ENCODE measurements at places on chromosomes 11 and 22.
A peak's percentile ranks its signal among the peaks of the same experiment; 100 is the strongest.

DNA sequence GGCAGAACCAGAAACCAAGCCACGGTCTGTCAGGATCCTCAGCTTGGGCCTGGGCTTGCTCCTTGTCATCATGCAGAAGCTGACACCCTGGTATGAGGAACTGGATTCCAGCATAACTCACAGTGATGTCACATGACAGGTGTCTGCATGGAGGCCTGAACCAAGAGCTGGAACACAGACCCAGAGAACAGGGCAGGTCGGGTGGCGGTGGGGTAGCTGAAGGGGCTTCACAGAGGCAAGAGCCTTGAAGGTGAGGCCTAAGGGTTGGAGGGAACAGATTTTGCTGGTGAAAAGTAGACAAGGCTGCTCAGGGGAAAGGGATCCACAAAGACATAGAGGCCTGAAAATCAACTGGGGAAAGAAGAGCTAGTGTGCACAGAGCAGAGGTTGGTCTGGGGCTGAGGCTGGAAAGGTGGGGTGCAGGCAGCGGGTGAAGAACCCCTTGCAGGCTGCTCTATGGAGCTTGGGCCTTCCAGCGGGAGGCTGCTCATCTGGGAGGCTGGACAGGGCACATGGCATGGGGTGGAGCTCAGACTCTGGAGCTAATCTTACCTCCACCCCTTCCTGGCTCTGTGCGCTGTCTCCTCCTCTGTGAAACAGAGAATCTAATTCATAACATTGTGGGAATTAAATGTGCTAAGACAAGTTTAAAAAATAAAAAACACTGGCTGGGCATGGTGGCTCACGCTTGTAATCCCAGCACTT is 18.4 kb upstream of the RPS3 start:
- peak; percentile 46 for DNase-seq

DNA sequence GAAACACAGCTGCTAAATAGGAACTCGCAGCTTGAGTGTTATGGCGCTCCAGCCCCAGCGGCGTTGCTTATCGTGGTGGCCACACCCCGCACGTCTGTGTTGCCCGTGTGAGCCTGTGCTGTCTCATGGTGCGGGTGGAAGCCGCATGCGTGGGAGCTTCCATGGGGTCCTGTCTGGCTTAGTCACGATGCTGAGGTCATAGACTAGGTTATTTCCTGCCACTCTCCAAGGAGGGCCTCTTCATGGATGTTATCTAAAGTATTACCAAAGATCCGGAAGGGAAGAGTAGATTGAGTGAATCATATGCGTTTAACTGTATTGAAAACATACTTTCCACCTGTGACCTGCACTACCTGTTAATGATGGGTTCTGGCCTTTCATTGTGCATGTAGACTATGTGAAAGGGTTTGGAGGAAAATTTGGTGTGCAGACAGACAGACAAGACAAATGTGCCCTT is 21.7 kb downstream of the CTTN start:
- no peak for DNase-seq

- DNase-seq, result no peak
Observed at GRCh38 chr11:789943-790342, at the start of gene CEND1. CEND1 (minus strand) TSS chr11:790090; CDS start chr11:788576, 1,514 bp downstream.

DNA sequence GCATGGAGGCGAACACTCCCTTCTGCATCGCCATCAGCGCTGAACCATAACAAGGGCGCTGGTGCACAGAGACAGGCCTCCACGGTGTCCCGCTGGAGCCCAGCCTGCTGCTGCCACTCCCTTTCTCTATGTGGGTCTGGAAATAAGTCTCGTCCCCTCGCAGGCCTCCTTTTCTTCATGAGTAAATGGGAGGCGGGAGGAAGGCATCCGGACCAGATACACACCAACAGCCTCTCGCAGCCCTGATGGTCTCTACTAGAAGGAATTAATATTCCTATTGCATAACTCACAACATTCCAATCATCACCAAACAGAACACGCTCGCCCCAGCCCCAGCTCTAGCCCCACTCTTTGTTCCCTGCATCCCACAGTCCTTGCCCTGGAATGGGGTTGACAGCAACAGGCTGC is 14.9 kb downstream of the RASD2 start:
- no peak for DNase-seq

DNA sequence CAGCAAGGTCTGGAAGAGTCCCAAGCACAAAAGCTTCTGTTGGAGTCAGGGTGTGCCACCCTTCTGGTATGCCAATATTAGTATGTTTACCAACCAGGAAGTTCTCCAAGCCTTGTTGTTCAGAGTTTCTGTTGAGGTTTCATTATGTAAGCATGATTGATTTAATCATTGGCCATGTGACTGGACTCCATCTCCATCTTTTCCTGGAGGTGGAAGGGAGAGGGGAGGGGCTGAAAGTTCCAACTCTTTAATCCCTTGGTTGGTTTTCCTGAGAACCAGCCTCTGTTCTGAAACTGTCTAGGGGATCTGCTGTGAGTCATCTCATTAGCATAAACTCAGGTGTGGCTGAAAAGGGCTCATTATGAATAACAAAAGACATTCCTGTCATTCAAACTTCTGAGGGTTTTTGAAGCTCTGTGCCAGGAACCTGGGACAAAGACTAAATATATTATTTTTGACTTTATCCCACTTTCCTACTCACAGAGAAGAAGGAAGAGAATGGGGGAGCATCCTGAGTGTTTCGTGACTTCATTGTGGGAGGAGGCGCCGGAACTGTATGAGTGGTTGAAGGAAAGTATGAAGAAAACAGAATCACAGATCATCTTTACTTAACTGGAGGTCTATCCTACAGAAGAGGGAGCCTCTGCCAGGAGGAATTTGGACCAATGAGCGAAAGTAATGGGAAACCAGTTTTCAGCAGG is 138.2 kb downstream of the NECTIN1 start:
- no peak for DNase-seq

DNA sequence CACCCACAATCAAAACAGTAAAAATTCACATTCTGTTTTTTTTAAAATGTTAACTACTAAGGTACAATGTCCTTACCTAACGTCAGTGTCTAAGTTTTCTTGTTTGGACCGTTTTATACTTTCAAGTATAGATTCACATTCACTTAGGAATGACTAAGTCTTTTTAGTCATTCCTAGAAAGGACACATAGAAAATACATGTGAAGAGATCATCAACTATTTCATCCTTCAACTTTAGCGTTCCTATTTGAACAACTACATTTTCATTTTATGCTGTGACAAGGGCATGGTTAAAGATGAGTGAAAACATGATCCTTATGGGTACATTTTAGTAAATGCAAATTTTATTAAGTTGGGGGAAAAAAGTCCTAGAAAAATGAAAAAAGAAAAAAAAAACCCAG is 62.8 kb downstream of the DDX10 start:
- no peak for DNase-seq

DNA sequence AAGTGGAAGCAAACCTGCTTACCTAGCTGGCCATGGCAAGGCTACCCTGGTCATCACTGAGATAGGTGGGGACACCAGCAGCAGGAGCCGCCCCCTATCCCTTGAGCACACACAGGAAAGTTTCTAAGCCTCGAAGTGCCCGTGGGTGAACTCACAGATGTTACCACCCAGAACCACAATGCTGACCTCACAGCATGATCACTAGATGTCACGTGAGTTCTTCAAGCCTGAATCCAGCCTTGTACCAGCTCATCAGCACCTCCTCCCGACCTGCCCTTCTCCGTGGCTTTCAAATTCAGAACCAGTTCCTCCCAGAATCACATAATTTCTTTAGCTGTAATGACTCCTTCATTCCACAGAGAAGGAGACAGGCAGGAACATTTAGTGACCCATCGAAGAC is 24.7 kb upstream of the TIMP3 start:
- DNase-seq, result no peak

- no peak for DNase-seq
Observed at GRCh38 chr11:75323609-75324008, 27.9 kb downstream of the ARRB1 start.

GRCh38 chr22:29481265-29482000 is 1.4 kb downstream of the NEFH start:
- DNase-seq, result no peak

- DNase-seq, result peak; percentile 72
Observed at GRCh38 chr22:30266445-30267381, at the start of gene OSM. OSM (minus strand) TSS chr22:30266851; CDS start chr22:30266799, 52 bp downstream.

- no peak for DNase-seq
Observed at GRCh38 chr11:44600839-44601383, 35.4 kb downstream of the CD82 start.

DNA sequence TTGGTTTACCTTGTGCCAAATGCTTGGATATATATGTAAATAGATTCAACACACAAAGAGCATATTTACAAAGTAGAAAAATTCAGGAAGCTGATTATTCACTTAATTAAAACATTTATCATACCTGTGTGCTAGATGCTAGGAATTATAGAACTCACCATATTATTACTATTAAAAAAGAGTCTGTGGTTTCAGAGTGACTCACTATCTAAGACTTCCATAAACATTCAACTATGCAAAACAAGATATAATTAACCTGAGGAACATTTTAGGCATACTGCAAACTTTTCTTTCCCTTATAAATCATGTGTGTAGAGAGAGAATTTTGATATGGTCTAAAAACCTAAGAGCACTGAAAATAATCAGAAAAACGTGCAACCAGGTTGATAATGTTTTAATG is 27.3 kb downstream of the CTSC start:
- no peak for DNase-seq

GRCh38 chr11:29682856-29683255 is 334.0 kb downstream of the KCNA4 start:
- no peak for DNase-seq

DNA sequence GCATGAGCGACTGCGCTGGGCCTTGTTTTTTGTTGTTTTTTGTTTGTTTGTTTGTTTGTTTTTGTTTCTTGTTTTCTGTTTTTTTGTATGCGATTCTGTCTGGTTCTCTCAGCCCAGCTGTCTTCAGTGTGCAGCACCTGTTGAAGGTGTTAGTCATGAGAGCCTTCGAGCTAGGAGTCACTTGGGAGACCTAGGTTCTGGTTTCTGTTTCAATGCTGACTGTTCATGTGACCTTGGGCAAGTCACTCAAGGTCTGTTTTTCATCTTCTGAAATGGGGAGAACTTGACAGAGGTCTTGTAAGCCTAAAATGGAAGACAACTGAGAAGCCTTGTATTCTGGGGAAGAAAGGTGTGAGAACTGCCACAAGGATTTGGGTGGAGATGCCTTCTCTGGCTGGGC is 1.8 kb downstream of the DCPS start:
- DNase-seq, result no peak

DNA sequence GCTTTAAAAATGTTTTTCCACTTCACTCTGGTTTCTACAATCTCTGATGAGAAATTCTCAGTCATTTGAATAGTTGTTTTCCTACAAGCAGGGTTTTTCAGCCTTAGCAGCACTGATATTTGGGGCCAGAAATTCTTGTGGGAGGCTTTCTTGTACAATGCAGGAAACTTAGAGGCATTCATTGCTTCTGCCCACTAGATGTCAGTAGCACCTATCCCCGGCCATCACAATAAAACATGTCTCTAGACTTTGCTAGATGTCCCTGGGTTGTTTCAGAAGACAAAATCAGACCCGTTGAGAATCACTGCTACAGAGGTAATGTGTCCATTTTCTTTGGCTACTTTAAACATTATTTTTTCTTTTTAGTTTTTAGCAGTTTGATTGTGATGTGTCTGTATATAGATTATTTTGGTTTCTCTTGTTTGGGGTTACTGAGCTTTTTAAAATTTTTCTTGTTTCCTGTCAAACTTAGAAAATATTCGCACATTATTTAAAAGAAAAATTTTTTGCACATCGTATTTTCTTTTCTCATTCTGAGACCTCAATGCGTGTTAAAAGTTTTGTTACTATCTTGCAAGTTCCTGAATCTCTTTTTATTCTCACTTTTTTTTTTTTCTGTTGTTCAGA is 60.8 kb upstream of the CCDC179 start:
- no peak for DNase-seq

GRCh38 chr11:131274233-131274632 is 96.2 kb upstream of the NTM start:
- DNase-seq, result no peak

- no peak for DNase-seq
Observed at GRCh38 chr11:37078521-37078920, 480.5 kb upstream of the RAG2 start.

All from left cardiac atrium (tissue), 4 donors.